ENCODE measurements at places on chromosomes 5 and 9. TPM values are rescaled to one million over a fixed set of nuclear protein-coding genes. Genes with fewer than 3 reads are reported as not detected.

DNA sequence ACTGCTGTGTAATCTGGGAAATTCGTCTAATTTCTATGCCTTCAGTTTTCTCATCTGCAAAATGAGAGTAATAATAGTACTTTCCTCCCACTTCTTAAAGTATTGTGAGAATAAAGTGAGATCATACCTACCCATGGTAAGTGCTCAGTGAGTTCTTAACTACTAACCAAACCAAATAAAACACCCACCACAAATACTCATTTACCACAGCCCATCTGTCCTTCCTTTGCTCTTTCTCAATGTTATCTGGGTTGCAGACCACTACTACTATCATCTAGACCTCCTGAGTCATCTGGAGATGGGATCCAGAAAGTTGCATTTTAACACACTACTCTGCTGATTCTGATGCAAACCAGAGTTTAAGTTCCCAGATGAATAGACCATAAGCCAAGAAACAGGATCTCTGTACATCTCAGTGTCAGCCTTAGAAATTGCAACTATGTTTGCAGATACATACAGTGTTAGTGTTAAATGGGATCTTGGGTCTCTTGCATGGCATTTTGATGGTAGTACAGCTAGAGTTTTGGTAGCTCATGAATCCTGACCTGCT, 105.4 kb upstream of the ATP10B start:
- no peak for DNase-seq

DNA sequence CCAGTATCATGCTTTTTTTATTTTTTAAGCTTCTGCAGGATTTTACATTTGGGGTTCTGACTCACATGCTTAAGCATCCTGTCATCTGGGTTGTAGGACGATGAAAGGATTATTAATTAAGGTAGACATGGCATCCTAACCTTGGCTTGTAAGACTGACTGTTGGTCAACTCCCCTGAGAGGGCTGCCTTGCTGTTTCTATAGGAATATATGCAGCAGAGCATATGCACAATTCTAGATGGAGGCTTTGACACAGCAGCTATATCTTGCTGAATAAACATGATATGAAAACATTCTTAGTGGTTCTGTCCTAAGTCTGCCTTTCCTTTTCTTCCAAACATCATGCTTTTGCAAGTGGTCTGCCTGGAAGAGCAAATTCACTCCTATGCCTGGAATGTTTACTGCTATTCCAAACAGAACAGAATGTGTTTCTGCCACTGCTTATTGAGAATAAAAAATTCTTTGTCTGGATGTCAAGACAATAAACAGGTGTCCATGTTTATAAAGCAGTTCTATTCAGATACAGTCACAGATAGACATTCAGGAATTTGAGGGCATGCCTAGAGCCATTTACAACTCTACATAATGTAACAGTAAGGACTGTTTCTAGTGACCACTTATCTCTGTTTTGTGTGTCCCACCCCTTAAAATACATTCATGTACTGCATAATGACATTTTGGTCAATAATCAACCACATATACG, 166.2 kb upstream of the PPP2R2B start:
- DNase-seq = no peak

- no peak for DNase-seq
Observed at GRCh38 chr5:169808118-169808581, 171.1 kb downstream of the DOCK2 start.

DNA sequence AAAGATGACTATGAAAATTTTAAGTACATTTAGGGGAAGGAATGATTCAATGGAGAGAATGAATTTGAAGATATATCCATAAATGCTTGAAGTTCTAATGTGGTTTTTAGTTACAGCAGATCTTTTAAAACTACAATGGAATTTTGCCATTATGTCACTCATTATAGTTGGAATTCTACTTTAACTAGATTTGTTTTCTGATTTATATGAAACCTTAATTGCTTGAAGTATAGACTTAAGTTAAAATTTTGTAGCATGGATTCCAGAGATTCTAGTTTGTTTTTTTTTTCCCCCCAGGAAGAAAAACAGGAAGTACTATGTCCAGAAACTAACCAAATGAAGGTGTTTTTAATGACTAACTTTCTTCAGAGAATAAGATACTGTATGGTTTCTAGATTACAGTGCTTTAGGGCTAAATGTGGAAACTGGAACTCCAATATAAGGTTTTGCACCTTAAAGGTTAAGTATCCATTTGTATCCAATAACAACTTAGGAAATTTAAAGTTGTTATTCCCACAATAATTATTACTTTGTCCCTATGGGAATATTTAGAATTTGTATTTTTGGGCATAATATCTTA, 70.3 kb downstream of the ZSWIM6 start:
- DNase-seq = peak; percentile 42

GRCh38 chr9:36842560-36843530, 191.2 kb downstream of the PAX5 start:
- no peak for DNase-seq

DNA sequence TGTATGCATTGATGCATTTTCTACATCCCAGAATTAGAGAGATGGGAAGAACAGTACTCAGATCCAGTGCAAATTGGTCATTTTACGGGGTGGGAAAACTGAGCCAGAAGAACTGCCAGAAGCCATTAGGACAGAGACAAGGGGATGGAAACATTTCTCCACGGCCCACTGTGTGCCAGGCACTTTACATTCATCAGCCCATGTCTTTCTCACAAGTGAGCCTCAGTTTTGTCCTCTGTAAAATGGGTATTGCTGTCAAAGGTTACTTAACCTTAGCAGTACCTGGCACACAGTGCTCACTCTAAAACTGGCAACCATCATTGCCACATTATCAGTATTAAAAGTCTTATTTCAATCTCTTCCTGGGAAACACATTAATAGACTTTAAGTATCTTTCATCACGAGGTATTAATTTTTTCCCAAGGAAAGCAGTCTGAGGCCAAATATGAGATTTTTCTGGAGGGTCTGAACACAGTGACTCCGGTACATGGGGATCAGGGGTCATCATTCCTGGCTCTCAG, 5.2 kb downstream of the DUSP1 start:
- peak; percentile 98 for DNase-seq

DNA sequence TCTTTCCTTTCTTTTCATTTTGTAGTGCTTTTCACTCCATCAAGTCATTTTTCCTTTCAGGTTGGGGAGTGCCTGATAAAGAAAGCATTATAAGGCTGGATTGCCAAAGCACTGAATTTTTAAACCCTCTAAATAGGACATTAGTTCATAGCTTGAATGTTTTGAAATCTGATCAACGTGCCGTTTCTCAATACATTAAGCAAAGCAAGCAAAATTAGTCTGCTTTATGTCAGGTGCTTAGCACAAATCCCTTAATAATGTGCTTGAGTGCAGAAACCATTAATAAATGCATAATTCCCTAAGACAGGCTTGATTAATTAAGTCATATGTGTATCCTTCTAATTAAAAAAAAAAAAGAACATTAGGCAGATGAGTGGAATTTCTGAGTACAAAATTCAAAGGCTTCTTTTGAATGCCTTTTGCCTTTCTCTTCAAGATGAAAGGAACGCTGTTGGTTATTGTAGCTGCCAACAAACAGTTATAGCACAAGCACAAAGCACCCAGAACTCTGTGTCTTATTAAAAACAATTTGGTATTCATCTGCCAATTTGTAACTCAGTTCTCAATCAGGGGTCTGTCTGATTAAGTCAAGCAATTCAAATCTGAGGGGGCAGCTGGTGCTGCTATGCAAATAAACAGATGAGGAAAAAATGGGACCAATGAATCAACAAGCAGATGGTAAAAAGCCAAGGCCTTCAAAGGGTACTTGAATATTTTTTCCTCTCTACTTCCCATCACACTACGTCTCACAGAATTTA, 233.7 kb downstream of the TLE1 start:
- DNase-seq = no peak

The ADAMTSL1 gene
- 1.5 TPM for total RNA-seq

DNA sequence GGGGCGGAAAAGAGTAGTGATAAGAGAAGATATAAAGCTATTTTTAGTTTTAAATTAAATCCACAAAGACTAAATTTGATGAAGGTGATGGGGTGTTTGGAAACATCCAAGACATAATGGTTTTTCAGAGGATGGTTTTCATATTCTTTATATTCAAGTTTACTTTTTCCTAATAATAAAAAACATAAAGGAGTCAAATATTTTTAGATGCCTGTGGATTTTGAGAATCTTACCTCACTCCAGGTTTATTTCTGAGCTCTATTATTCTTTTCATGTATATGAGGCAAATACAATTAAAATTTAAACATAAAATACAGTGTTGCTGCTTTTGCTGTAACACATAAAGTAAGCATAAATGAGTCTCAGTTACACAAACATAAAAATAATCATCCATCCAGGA, 22.2 kb downstream of the MRPS30 start:
- DNase-seq = no peak

The DNAJC21 gene
- total RNA-seq = 24.8 TPM

DNA sequence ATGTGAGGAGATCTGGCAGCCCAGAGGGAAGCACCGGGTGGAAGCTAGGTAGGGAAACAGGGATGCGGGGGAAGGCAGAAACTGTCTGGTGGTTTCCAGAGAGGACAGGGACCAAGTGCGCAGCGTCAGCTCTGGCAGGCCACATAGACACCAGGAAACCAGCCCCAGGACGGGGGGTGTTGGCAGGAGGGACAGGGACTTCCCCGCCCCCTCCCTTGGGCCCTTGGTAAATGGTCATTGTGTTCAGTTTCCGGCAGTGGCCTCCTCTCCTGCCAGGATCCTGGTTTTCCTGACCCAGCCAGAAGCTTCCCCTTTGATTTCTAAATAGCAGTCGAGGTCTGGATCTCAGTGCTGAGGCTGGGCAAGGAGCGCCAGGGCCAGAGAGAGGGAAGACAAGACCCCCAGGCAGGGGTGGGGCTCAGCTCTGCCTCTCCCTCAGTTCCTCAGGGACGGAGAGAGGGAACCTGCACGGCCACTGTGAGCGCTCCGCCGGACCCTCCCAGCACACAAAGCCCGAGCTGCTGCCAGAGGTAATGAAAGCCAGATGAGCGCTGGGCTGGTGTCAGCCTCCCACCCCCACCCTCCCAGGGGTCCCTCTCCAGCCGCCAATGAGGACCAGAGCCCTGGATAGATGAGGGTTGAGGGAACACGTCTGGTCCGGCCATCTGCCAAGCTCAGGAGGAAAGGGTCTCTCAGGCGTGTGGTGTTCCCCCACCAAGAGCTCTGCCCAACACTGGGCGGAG, 1.8 kb downstream of the RALGDS start:
- no peak for DNase-seq

GRCh38 chr9:127424676-127424999, 456 bp downstream of the ZNF79 start:
- DNase-seq = no peak

- DNase-seq = no peak
Observed at GRCh38 chr9:113506090-113506589, 42.6 kb downstream of the RGS3 start.

- no peak for DNase-seq
Observed at GRCh38 chr9:76793784-76794431, 29.7 kb downstream of the PCA3 start.

The CEP72 gene
- total RNA-seq = 4.7 TPM

The PCDHB9 gene
- 0.17 TPM for total RNA-seq

DNA sequence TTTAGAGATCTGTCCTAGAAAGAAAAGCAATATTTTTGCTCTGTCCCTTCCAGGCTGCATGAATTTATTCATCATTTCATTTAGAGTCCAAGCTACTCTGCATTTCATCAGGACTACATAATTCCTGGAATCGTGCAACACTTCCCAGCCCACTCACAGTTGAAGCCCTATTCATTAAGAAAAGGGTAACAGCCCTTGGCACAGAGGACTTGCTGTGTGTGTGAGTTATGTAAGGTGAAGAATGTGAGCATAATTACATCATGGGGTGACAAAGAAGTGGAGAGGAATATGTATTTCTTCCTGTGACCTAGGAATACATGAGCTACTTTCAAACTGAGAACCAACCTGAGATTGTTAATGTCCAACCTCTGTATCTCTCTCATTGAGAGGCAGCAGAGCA, 317.4 kb downstream of the ARHGEF28 start:
- DNase-seq = peak; percentile 17

DNA sequence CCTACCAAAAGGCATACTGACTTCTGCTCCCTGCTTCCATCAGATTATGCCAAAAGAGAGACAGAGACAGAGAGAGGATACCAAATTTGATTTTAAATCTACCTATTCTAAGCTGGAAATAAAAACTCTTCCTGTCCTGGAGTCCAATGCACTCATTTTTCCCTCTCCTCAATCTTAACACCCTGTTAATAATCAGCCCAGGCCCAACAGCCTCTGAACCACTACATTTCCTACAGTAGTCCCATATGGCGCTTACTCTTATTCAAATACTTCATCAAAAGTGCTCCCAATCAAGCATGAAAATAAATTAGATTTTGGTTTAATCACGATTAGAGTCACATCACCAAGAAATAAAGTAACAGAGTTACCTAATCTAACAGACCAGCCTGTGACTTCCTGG, 152.3 kb downstream of the TSSK1B start:
- DNase-seq = peak; percentile 54

The STARD4 gene
- 29.5 TPM for total RNA-seq

DNA sequence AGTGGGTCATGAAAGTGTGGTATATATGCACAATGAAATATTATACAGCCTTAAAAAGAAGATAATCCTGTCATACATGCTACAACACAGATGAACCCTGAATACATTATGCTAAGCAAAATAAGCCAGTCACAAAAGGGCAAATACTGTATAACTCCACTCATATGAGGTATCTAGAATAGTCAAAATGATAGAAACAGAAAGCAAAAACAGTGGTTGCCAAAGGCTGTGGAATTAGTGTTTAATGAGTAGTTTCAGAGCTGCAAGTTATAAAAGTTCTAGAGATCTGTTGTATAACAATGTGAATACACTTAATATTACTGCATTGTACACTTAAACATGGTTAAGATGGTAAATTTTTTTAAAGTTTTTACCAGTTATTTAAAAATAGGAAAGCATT, 135.0 kb downstream of the OXCT1 start:
- DNase-seq = no peak

The TNC gene
- total RNA-seq = 215 TPM

The CCNJL gene
- total RNA-seq = 4.2 TPM

GRCh38 chr9:92808726-92809451, 44.3 kb upstream of the BICD2 start:
- DNase-seq = peak; percentile 34

DNA sequence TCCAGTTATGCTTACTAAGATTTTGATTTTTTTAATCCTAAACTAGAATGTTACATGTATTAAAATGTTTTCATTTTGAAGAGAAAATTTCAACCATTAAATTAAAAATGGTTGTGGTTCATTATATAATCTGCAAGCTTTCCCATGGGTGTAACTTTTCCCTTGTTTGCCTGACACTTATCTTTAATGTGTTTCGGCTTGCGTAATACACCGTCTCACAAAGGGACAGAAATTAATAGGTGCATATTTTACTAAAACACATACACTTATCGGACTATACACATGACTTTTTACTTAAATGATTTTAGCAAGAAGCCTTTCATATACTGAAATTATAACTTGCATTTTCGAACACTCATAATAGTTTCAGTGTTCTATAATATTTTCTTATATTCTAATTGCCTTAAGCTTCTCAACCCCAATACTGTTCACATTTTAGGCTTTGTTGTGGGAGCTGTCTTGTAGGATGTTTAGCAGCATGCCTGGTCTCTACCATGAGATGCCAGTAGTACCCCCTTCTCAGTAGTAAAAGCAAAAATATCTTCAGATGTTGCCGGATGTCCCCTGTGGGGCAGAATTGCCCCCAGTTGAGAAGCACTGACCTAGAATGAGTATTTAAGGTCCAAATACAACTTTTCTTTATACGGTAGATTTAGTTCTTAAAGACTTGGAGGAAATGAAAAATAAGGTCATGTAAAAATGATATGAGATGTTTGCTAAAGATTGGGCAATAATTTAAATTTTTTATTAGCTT, 28.6 kb downstream of the UGCG start:
- no peak for DNase-seq

The RPL7A gene
- total RNA-seq = 2,372 TPM
